ENCODE measurements at places on chromosomes 5 and 9.

DNA sequence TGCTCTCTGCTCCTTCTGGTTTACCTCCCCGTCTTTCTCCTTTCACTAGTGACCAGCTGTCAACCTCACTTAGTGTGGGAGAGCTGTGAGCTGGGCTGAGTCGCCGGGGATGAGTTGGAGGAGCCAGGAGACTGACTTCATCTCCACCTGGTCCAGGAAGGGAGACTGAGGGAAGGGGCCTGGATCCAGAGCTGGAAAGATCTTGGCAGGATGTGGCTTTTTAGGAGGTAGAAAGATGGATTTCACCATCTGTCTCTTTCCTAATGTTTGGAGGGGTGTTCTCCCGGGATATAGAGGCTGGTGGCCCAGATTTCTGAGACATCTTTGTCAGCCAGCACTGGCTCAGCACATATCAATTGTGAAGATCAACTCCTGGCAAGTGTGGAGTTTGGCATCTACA, 37.1 kb upstream of the TNC start:
- DNase-seq, result no peak

- DNase-seq, result no peak
Measured at GRCh38 chr9:78695519-78695918, 398.6 kb downstream of the PSAT1 start.

GRCh38 chr5:136453199-136453598, 87.9 kb upstream of the TRPC7 start:
- no peak for DNase-seq

DNA sequence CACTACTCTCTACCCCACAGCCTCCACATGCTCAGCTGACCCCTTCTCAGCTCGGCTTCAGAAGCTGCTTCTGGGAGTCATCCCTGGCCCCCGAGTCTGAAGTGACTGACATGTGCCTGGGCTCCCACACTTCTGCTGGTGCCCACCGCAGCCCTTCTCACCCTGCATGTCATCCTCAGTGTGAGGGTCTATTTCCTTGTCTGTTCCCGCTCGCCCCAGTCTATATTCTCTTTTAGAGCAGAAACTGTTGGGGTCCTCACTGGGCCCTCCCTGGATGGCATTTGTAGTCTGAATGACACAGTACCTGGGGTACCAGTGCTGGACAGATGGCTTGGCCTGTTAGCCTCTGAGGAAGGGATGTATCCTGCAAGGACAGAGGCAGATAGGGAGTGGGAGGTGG, 5.3 kb downstream of the ECSCR start:
- DNase-seq, result no peak

GRCh38 chr9:34983209-34983608, 6.3 kb upstream of the DNAJB5 start:
- no peak for DNase-seq

GRCh38 chr5:160956051-160956450, 104.0 kb upstream of the ATP10B start:
- no peak for DNase-seq

GRCh38 chr5:128144491-128144890, 60.9 kb downstream of the SLC12A2 start:
- no peak for DNase-seq

DNA sequence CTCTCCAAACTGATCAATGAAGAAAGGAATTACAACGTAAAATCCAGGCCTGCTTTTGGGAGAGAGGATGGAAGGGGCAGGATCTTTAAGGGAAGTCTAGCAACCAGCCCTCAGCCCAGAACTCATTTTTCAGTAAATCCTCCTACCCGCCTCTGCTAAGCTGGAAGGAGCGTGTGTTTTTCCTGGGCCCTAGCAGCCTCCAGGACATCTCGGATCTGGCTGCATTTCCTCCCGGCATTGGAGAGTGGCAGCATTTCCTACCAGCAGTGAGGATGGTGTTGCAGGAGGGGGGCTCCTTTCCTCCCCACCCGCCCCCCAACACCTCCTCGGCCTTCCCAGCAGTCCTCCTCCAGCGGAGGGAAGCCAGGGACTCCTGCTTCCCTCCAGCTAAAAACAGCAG, 54.5 kb downstream of the DCP2 start:
- DNase-seq, result no peak

GRCh38 chr9:14056316-14056861, 257.6 kb downstream of the NFIB start:
- no peak for DNase-seq

- no peak for DNase-seq
Measured at GRCh38 chr9:120265791-120266190, 314.2 kb downstream of the CDK5RAP2 start.

DNA sequence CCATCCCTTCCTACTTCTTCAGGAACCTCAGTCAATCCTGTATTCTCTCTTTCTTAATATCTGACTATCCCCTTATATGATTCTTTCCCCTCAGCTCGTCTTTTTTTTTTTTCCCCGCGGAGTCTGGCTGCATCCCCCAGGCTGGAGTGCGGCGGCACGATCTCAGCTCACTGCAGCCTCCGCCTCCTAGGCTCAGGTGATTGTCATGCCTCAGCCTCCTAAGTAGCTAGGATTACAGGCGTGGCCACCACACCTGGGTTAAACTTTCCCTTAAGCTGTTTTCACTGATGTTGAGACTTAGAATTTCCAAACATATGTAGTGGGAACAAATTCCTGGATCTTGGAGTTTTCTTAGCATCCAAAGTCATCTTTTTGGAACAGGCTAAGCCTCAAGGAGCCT, 13.3 kb upstream of the RUSC2 start:
- no peak for DNase-seq

DNA sequence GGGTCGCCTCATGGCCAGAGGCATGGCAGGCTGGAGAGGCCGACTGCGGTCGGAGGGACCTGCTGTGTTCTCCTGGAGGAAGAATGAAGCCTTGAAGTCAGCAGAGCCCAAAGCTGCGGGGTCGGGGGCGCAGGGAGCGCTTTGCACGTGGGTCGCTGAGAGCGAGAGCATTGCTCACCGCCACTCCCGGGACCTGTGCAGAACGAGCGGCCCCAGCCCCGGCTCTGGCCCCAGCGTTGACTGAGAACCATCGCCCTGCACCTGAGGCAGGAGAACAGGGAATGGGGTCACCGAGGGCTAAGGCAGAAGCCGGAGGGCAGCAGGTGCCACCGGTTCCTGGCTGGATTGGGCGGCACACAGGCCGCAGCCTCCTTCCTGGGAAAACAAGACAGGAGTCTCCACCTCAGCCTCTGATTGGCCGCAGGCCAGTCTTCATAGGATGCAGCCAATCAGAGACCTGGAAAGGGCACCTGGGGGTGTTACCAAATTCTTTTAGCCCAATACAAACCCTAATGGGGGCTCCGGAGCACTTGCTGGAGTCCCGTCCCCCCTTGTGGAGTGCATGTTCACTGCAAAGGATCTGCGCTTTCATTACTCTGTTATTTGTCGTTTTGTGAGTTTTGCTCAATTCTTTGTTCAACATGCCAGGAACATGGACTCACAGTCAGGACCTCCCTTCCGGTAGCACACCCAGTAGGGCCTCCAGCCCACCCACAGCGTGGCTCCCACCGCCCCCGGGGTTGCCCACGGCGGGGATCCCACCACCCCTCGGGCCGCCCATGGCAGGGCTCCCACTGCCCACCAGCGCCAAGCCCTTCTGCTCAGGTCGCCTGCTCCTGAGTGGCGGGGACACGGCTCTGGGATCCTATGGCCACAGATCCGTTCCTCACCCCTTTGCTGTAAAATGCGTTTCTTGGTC, 24.7 kb upstream of the SLC6A19 start:
- DNase-seq, result no peak
